ENCODE measurements at places on chromosomes 11 and 22.

DNA sequence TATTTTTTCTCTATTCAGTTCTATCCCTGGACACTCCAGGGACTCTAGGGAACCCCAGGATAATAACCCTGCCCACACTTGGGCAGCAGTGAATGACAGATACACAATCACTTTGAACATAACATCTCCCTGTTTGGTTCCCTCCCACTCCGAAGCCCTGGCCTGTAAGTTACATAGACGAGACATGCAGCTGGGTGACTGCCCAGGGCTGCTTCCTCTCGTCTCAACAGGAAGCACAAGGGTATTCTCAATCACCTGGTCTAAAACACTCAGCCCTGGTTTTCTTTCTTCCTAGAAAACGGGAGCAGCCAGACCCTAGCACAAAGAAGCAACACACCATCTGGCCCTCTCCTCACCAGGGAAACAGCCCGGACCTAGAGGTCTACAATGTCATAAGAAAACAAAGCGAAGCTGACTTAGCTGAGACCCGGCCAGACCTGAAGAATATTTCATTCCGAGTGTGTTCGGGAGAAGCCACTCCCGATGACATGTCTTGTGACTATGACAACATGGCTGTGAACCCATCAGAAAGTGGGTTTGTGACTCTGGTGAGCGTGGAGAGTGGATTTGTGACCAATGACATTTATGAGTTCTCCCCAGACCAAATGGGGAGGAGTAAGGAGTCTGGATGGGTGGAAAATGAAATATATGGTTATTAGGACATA is 19.4 kb downstream of the LAYN start:
- no peak for DNase-seq

- DNase-seq: no peak
These were observed 16.2 kb upstream of the SHANK3 start for GRCh38 chr22:50656122-50657070.

- no peak for DNase-seq
These were observed 104.1 kb downstream of the DDX10 start for GRCh38 chr11:108768964-108769363.

- DNase-seq: no peak
These were observed 82.3 kb downstream of the PTPRJ start for GRCh38 chr11:48062649-48063048.

GRCh38 chr11:61278001-61278470 is 17.1 kb downstream of the VWCE start:
- no peak for DNase-seq

DNA sequence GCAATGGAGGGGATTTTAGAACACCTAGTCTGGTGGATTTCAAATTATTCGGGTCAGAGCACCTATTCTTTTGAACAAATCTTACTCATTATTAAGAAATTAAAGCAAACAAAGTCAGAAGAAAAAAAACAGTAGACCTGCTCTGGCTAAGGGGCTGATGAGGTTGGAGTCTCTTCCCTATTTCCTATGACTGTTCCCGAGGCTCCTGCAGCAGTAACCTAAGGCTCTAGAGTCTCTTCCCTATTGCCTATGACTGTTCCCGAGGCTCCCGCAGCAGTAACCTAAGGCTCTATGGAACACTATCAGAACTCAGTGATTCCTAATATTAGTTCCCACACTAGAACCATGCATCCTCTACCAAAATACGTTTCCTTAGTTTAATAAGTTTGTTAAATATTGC is 607.9 kb downstream of the NTM start:
- no peak for DNase-seq

GRCh38 chr11:79493555-79494171 is 52.8 kb upstream of the TENM4 start:
- peak; percentile 72 for DNase-seq

- no peak for DNase-seq
These were observed 9.6 kb downstream of the RAG1 start for GRCh38 chr11:36577373-36577772.

DNA sequence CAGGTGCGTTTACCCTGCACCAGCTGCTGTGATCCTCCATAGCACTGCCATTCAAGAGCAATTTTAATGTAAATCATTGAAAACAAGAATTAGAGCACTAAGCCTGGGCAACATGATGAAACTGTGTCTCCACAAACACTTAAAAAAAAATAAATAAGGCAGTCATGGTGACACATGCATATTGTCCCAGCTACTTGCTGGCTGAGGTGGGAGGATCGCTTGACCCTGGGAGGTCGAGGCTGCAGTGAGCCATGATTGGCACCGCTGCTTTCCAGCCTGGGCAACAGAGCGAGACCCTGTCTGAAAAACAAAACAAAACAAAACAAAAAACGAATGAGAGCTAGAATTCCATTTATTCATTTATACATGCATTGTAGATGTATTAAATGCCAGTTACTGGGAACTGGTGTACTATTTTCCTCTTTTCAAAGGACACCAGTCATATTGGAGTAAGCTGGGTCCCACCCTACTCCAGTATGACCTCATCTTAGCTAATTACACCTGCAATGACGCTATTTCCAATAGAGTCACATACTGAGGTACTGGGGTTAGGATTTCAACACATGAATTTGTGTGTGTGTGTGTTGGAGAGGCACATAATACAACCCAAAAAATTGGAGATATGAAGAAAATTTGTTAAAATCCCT is 101.9 kb downstream of the MICAL2 start:
- DNase-seq: no peak

DNA sequence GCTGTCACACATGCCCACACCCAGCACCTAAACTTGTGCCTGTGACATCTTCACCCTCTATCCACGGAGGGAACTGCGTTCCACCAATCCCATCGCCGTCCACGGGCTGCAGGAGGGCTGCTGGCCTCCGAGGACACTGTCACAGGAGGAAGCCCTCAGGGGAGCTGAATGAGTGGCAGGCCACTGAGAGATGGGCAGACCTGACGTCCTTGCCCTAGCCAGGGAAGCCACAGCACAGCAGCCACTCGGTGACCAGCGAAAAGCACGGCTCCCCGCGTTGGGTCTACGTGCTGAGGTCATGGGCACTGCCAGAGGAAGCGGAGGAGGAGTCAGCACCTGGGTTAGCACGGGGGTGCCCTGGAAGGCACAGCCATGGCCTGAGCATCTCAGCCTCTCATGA is 50.5 kb downstream of the IGSF9B start:
- DNase-seq: no peak

GRCh38 chr11:112368381-112368780 is 107.7 kb upstream of the PLET1 start:
- DNase-seq: no peak

DNA sequence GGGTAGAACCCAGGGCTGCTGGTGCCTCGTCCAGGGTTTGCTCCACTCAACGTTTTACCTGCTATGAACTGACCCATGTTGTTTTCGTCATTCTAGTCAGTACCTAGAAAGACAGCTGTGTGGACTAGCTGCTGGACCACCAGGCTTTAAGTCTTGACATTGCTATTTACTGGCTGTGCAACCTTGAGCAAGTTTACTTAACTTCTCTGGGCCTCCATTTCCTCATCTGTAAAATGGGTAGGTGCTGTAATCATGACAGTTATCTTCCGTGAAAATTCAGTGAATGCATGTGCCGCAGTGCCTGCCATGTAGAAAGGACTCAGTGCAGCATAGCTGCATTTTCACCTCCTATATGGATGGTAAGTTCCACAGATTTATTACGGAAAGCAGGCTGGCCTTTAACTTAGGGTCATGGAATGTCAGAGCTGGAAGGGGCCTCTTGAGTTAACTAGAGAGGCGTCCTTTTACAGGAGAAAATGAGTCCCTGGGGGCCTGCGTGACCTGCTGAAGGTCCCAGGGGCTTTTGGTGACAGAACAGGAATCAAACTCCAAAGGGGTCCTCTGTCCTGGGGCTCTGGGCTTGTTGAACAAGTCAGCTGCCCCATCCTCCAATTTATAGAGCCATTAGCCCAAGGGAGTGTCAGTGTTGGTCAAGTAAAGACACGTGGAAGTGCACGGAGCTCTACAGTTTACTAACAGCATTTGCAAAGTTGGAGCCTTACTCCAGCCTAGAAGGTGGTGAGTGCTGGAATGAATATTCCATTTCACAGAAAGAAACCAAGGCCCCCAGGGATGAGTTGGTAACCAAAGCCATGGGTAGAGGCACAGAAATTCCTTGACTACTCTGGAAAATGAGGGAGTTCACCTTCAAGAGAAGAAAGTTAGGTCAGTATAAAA is 12.0 kb upstream of the MALAT1 start:
- DNase-seq: peak; percentile 39

DNA sequence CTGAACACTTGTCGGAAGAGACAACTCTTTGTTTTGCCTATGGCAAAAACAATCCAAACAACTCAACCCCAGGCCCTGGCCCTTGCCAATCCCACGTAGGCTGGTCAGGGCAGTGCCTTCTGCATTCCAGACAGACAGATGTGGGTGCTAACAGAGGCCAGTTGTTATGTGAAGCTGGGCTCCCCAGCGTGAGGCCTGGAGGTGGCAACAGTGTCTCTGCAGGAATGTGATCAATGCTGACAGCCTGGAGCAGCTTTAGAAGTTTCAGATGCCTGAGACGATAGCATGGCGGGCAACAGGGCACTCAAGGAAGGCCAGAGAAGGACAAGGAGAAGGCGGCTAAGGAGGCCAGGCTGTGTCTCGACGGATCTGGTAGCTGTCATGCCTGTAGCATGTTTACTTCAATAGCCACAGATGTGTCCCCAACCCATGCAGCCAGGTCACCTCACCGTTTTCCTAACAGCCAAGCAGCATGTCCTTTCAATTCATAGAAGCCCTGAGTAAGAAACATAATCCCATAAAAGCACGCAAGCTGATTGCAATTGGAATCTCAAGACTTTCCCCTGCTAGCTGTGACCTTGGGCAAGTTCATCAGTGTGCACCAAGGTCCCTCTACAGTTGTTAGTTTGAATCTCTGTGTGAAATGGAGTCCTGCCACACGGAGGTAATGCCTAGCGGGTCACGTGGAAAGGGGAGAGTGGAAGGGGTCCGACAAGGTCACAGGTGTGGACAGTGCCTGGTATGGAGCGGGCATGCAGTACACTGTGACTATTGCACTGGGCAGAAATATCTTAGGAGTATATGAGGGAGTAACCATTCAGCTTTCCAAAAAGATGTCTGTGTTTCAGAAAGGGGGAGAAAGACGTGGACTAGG is 14.2 kb upstream of the PPM1F start:
- no peak for DNase-seq

DNA sequence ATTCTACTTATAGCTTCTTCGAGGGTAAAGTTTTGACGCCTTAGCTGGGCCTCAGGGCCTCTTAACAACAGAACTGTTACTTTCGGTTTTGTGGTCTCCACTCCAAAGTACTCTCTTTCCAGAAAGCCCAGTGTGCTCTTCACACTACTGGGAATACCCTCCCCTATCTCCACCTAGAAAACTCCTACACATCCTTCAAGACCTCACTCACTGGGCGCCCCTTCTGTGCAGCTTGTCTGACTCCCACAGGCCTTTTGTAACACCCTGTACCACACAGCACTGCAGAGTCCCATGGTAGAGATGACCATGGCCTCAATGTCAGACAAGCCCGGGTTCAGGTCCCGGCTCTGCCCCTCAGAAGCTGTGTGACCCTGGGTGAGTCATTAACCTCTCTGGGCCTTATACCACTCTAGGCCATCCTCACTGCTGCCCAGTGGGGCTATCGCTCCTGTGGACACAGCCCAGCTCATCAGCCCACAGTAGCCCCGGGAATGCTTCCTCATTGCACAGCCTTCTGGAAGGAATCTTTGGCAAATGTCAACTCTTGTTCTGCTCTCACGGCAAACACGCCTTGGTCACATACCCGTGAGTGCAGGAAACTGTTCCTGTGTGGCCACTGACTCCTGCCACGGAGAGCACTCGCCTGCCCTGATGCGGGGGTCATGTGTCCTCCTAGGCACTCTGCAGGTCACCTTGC is 51.4 kb downstream of the SHISAL1 start:
- no peak for DNase-seq

- DNase-seq: peak; percentile 24
These were observed 83.8 kb downstream of the ME3 start for GRCh38 chr11:86588566-86589090.

DNA sequence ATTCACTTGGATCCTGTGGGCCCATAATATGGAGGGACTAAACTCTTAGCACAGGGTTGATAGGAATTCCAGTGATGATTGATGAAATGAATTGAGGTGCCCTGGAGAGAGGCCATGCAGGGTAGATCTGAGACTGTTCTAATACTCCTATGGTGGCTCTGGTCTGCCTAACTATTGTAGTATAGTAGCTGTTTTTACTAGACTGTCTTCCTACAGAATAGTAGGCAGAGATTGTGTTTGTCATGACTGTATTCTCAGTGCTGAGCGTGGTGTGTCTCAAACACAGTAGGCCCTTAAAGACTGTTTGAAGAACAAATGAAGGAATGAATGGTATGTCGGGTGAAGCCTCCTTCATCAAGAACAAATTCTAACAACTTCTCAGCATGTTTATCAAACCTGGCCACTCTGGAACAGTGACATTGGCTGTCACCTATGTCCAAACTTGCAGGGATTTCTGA is 107.0 kb upstream of the SESN3 start:
- DNase-seq: no peak

GRCh38 chr11:91295591-91295990 is 929.0 kb upstream of the FAT3 start:
- DNase-seq: no peak

GRCh38 chr11:102419181-102419580 is 33.4 kb downstream of the TMEM123 start:
- DNase-seq: no peak

DNA sequence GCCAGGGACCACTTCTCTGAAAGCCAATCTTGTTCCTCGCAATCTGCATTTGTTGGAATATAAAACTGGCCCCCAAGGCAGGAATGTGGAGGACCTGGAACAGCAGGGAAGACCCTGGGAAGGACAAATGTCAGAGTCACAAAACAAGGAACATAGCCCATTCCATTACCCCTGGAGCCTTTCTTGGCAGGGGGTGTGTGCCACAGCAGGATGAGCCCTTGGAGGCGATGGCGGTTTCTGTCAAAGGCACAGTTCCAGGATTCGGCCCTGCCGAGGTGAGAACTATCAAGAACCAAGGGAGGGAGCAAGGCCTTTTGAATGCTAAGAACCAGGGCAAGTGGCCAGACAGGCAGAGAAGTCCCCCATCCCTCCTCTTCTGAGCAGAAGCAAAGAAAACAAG is 204.3 kb downstream of the TRIM29 start:
- DNase-seq: no peak

- DNase-seq: no peak
These were observed 404.3 kb upstream of the TENM4 start for GRCh38 chr11:79845002-79845709.

DNA sequence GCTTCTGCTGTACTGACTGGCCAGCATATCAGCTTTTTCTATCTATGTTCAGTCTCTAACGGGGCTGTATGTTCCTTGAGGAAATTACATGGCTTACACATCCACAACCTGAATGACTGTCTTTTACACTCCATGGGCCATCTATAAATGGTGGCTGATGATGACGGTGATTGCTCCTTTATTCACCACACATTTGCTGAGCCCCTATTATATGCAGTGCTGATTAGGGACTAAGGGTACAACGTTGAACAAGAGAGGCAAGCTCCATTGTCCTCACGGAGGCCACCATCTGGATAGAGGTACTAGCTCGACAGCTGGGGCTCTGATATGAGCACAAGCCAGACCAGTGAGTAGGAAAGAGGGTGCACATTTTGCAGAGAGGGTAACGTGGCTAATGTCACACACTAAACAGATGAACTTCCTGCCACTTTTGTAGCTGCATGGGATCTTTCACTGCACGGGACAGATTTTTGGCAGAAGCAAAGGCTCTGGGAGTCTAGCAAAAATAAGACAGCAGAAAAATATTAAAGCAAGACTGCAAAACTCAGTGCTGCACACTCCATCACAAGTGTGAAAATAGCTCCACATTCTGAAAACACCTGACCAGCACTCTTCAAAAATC is 30.6 kb downstream of the DRD2 start:
- DNase-seq: no peak

GRCh38 chr22:39960791-39961746 is 872 bp downstream of the TMA7B start:
- DNase-seq: peak; percentile 52

Data from stomach (tissue), 19 donors.